ENCODE measurements at places on chromosomes 7 and 10. TPM values are rescaled to one million over a fixed set of nuclear protein-coding genes. Genes with fewer than 3 reads are reported as not detected.

MYL10 gene
- not detected for total RNA-seq

SLC29A4 gene
- total RNA-seq, result 4.2 TPM

TMEM209 gene
- total RNA-seq, result 13.1 TPM

EXOSC1 gene
- total RNA-seq, result 65.1 TPM

SPDYE18 gene
- total RNA-seq, result 0.30 TPM

IQUB gene
- not detected for total RNA-seq

BUD31 gene
- total RNA-seq, result 127 TPM

Data from bronchus fibroblast of lung (primary cell).